ENCODE measurements at places on chromosomes 12 and 14. TPM values are rescaled to one million over a fixed set of nuclear protein-coding genes. Genes with fewer than 3 reads are reported as not detected.

- no peak for DNase-seq
Observed at GRCh38 chr12:132458846-132459641, 30.9 kb upstream of the FBRSL1 start.

- no peak for DNase-seq
Observed at GRCh38 chr12:13153180-13153579, 43.3 kb upstream of the EMP1 start.

DNA sequence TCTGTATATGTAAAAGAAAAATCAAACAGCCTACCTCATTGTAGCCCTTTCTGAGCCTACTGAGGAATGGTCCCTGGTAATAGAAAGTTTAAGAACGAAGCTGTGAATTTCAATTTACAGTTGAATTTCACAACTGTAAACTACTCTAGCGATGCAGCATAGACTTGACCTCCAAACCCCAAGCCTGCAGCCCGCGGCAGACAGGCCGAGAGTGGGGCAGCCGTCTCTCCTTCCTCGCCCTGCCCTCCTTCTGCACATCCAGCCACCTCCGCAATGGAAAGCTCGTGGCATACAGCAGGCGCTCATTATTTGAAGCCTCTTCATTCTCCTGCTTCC lies 15.3 kb downstream of the RNASE2 start:
- no peak for DNase-seq

SERPINA10 gene
- not detected for total RNA-seq

PLA2G1B gene
- total RNA-seq: not detected

TRAF3 gene
- total RNA-seq: 26.9 TPM

RERG gene
- 34.0 TPM for total RNA-seq

All from mesothelial cell of epicardium (in vitro differentiated cells).